ENCODE measurements at places on chromosomes 11 and 22.

GRCh38 chr11:44004452-44005062 is 43.2 kb upstream of the ACCSL start:
- DNase-seq: no peak

DNA sequence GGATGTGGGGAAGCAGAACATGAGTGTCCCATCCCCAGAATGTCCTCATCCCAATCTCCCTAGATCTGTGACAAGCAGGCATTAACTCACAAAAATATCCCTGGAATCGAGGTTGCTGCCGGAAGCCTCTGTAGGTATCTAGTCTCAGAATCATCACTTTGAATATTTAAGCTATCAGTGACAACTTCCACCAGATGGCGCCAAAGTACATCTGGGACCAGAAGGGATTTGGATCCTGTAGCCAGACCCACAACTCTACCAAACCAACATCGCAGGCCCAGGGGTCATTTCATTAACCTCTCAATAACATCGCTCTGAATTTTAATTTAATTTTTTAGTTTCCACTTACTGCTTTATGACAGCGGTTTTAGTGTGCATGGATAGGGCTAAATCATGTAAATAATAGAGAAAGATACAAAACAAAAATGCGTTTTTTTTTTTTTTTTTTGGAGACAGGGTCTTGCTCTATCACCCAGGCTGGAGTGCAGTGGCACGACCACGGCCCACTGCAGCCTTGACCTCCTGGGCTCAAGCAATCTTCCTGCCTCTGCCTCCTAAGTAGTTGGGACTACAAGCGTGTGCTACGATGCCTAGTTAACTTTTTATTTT is 1.1 kb upstream of the EXT2 start:
- peak; percentile 63 for DNase-seq

- no peak for DNase-seq
These were observed 122.2 kb downstream of the ABTB2 start for GRCh38 chr11:34235591-34236071.

GRCh38 chr11:75639762-75640181 is 29.1 kb downstream of the MAP6 start:
- DNase-seq: no peak

DNA sequence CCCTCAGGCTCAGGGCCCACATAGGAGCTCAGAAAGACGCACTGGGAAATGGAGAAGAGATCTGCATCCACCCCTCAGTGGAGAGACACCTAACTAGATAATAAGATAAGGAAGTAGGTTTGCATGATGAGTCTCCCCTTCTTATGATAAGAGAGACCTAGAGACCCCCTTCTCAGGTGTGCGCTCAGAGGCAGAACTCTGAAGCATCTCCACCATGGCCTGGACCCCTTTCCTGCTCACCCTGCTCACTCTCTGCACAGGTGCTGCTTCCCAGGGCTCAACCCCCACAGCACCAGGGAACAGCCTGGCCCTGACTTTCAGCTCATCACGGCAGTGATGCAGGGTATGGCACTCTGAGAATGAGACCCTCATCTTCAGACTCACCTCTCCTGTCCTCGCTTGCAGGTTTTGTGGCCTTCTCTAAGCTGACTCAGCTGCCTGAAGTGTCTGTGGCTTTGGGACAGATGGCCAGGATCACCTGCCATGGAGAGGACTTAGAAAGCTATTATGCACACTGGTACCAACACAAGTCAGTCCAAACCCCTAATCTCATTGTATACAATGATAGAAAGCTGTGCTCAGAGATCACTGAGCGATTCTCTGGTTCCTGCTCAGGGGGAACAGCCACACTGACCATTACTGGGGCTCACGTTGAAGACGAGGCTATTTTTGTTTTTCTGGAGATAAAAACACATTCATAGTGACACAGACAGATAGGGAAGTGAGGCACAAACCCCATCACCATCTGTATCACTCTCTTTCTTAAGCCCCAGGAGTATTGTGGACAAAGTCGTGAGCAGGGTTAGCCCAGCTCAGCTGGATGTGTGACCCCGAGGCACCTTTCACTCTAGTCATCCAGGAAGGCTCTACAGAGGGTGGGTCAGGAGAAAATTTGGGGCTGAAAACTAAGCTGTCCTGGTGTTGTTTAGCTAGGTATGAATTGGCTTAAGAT is 29.7 kb upstream of the IGLL5 start:
- no peak for DNase-seq

GRCh38 chr22:46018859-46019258 is 41.9 kb upstream of the WNT7B start:
- DNase-seq: no peak

GRCh38 chr11:20618083-20618482 is 18.7 kb downstream of the SLC6A5 start:
- no peak for DNase-seq

GRCh38 chr11:122897606-122898210 is 15.1 kb downstream of the JHY start:
- no peak for DNase-seq

- DNase-seq: no peak
These were observed 58.8 kb upstream of the SLC36A4 start for GRCh38 chr11:93256623-93257022.

DNA sequence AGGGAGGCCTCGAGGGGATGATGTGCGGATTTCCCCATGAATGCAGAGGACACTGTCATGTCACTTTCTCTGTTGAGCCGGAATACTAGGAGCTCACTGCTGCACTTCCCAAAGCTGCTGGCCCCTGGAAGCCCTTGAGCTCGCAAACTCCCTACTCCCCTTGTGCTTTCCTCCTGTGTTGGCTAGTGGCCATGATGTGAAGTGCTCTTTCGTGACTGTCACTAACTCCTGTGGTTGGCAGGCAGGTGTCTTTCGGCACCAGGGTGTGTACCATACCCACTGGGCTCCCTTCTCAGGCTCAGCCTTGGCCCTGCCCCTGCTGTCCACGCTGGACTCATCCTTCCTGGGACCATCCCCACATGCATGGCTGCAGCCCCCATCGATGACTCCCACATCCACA is 86.2 kb downstream of the BTBD10 start:
- DNase-seq: no peak

DNA sequence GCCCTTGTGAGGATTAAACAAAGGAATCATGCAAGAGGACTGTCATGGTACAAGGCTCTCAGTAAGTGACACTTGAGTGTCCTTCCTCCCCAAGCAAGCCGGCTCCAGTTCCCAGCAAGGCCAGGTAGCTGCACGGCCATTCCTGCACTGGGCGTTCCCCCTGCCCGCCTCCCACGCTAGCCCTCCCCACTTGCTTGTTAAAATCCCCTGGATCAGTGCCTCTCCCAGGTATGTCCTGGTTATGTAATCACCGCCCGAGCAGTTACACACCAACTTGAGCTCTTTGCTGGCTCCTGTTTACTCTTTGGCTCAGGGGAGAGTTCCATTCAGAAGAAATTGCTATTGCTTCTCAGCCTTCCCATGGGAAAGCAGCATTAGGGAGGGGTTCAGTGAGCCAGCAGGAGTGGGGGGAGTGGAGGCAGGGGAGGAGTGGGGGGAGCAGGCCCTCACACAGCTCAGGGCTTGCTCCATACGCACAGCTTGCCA is 19.4 kb upstream of the MYEOV start:
- DNase-seq: no peak

DNA sequence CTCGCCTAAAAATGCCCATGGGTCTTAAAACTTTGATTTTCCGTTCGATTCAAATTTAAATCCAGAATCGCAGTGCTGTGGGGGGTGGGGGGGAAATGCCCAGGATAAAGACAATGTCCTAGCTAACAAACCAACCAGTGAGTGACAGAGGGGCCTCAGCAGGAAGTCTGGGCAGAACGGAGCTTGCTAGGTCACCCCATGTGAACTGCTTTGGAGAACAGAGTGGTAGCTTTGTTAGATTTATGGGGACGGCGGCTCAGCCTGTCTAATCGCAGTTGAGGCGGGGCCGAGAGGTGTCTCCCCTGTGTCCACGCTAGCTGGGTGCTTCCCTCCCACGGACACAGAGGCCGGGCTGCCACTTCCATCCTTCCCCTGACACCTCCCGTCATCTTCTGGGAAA is 243.9 kb downstream of the CTTN start:
- no peak for DNase-seq

GRCh38 chr22:32979606-32980005 is 78.6 kb downstream of the SYN3 start:
- no peak for DNase-seq

DNA sequence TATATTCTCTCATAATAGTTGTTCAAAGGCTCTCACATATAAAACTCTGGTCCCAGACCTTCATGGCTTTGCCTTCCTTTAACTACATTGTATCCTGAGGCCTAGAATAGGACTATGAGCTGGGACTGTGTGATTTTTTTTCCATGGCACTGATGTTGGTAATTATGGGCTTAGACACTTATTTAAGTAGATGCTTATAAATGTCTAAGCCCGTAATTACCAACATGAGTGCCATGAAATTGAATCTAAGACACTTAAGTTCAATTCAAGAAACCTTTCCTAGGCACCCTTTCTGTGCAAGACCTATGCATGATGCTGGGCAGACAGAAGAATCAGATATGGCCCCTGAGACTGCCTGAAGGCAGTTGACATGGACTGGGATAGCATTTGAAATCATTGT is 63.0 kb downstream of the P4HA3 start:
- no peak for DNase-seq

GRCh38 chr11:46840116-46840515 is 6.0 kb downstream of the CKAP5 start:
- no peak for DNase-seq

- no peak for DNase-seq
These were observed 44.3 kb upstream of the NNMT start for GRCh38 chr11:114251815-114252337.

All from NCI-H1048 (cell line).